Hindlimb muscle (tissue), 1 donor: ENCODE measurements at places on chromosomes 5 and 9.

- DNase-seq, result peak; percentile 62
Observed at GRCh38 chr5:17852740-17853139, 218.5 kb downstream of the TAF11L14 start.

GRCh38 chr5:157172403-157172802, 6.3 kb upstream of the GARIN3 start:
- no peak for DNase-seq

- DNase-seq, result no peak
Observed at GRCh38 chr5:76652809-76653414, 29.7 kb upstream of the F2RL2 start.

- DNase-seq, result peak; percentile 76
Observed at GRCh38 chr9:98916660-98917059, 27.0 kb upstream of the COL15A1 start.

DNA sequence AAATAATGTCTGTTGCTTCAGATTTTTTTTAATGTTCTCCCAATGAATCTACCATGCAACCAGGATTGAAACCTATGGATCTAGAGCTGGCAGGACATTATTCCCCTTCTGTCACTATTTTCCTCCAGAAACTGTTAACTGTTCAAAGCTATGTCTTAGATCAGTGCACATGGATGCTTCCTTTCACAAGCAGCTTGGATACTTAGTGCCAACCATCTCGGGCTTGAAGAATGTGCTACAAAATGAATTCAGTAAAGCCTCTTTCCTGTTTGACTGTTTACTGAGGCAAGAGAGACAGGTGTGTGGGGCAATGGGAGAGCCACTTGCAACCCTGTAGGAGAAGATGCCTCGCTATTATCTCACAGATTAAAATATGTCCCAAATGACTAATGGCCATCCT, 774.8 kb downstream of the KCTD16 start:
- DNase-seq, result no peak

DNA sequence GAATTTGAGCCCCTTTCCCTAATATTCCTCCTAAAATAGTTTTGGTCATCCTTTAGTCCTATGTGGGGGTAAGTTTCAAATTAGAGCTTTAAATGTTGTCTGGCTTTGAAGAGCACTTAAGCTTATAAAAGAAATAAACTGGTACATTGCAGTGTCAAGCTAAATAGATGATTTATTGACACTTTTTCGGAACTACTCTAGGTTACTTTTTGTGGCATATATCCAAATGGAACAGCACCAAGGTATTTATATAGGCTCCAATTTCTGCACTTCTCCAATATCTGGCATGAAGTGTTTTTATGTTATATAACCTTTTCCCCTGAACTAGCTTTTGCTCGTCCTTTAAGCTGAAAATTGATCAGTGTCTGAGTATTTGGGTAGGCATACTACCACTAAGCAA, 402.5 kb downstream of the NFIB start:
- no peak for DNase-seq

DNA sequence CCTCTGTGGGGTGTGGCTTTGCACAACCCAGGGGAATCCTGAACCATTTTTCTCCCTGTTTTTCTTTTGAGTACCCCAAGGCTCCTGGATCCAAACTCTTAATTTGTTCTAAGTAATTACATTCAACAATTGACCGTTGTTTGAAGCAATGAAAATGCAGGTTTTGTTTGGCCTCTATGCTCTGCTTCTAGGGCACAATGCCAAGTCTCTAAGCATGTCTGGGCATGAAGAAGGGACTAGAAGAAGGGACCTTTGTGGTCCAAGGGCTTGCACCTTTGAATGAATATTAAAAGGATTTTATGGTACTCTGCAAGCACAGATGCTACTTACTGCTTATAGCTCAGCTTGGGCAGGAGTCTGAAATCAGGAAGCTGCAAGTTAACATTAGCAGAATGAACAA, 6.6 kb upstream of the ENC1 start:
- no peak for DNase-seq

DNA sequence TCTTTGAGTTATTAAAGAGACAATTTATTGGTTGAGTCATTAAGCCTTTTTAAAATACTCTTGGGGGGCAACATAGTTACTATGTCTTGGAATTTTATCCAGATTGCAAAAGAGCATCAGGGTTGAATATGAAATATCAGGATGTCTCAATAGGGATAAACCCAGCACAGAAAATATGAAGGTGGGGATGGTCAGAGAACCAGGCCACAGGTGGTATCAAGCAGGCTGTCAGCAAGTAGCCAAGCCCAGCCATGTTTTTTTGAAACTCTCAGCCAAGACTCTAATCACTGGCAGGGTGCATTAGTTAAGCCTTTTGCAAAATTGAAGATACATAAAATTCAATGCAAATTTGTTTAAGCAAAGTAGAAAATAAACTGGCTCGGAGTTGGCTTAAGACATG, 468.9 kb downstream of the DTWD2 start:
- DNase-seq, result no peak

DNA sequence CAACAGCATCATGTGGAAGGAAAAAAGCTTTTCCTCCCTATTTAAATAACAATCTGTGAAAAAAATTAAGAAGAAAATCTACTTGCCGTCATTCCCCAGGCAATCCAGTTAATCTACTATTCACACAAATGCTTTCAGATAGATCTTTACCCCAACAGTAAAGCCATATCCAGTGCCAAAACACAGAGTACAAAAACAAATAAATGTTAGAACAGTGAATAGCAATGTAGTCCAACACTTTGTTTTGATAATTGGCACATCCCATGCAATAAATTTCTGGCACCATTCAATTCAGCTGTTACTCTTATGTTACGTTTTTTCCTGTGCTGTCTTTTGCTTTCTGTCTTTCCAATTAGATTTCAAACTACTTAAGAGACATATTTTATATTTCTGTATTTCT, 2245.5 kb upstream of the WWC1 start:
- peak; percentile 21 for DNase-seq

- DNase-seq, result no peak
Observed at GRCh38 chr5:74409166-74409706, 231.3 kb downstream of the ENC1 start.

- DNase-seq, result peak; percentile 82
Observed at GRCh38 chr5:14250084-14250695, 107.0 kb downstream of the TRIO start.

- DNase-seq, result no peak
Observed at GRCh38 chr9:79768194-79768593, 196.4 kb downstream of the TLE4 start.

DNA sequence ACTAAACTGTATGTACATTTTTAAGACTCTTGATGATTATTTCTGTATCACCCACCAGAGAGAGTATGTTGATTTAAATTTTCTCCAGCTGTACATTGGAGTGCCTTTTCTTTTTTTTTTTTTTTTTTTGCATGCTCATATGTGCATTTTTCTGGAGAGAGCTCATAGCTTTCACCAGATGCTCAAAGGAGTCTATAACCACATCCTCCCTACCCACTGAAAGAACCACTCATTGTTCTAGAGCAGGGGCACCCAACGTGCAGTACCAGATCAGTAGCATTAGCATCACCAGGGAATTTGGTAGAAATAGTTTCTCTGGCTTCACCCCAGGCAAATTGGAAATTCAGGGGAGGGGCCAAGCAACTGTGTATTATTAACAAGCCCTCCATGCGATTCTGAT, 53.9 kb upstream of the TMEM171 start:
- DNase-seq, result no peak

- DNase-seq, result no peak
Observed at GRCh38 chr9:73154722-73155121, 3.1 kb downstream of the ANXA1 start.

DNA sequence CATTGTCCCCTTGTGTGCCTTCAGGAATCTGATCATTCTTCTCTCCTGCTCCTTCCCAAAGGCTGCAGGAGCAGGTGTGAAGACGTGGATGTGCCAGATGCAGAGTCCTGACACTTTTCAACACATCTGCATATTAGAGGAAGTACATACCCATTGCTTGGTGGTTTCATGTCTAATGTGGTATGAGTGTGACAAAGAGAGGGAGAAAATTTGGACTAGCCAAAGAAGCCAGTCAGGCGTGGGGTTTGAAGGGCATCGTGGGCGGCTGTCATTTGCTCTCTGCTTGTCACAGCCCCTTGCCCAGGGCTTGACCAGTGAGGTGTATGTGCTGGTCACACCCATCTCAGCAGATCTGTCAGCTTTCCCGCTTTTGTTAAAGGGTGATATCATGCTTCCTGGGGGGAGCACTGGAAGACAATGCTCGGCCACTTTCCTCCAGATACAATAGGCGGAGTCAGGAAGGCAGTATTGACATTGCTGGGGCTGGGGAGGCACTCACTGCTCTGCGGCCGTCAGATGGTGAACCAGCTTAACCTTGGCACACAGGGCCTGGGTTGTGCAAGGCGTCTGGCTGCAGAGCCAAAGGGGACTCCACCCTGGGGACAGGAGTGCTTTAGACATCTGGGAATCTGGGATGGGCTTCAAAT, 8.6 kb downstream of the TEK start:
- DNase-seq, result no peak

GRCh38 chr5:159508344-159508743, 178.1 kb upstream of the IL12B start:
- DNase-seq, result no peak

GRCh38 chr5:127645300-127645726, 3.6 kb upstream of the CTXN3 start:
- no peak for DNase-seq

DNA sequence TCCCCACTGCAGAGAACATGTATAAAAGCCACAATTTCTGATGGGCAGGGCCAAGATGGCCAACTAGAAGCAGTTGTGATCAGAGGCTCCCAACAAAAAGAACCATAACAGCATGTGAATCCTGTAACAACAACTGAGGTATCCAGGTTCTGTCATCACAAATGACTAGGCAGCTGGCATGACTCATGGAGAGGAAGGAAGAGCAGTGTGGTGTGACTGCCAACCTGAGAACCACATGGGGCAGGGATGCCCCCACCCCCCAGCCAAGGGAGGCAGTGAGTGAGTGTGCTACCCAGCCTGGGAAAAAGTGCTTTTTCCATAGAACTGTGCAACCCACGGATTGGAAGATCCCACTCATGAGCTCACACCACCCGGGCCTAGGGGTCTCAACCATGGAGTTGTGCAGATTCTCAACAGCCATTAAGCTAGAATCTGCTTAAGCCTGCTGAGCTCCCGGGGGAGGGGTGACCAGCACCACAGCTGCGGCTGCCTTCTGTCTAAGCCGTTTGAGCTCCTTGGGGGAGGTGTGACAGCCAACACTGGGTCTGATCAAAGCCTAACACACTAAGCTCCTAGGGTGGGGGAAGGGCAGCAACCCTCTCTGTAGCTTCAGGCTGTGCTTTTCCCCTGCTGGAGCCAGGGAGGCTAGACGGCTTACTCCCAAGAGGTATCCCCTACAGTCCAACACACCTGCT, 80.1 kb upstream of the DMAC1 start:
- DNase-seq, result no peak

- no peak for DNase-seq
Observed at GRCh38 chr9:124964604-124965003, 23.7 kb upstream of the GOLGA1 start.

DNA sequence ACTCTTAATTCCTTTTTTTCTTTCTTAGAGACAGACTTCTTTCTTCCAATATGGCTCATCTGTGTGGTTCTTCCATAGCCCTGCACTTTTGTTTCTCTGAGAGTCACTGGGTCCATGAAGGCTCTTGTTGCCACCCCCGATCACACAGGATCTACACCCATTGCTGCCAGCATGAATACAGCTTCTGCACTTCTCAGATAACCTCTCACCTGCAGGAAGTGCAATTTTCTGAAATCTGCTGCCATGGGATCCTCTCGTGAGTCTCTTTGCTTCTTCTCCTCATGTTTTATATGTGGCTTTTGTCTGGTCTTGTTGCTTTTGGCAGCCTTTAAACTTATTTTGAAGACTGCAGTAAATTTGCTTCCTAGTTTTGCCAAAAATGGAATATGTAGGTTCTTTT, 171.2 kb downstream of the TMEM167A start:
- DNase-seq, result no peak

DNA sequence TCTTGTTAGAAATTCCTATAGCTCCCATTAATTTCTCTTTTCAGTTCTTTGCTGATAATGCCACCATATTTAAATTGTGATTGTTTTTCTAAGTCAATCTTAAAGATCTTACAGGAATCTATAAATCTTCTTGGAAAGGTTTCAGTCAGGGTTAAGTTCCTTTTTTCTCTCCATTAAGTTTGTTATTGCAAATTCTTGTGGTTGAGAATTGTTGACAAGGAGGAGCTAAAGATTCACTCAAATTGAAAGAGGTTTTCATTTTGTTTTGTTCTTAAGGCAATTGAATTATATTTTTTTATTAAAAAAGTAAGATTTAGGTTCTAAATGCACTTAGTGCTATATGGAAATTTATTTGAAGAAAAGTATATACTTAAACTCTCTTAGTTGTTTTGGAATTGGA, 213.4 kb downstream of the PRR16 start:
- no peak for DNase-seq

DNA sequence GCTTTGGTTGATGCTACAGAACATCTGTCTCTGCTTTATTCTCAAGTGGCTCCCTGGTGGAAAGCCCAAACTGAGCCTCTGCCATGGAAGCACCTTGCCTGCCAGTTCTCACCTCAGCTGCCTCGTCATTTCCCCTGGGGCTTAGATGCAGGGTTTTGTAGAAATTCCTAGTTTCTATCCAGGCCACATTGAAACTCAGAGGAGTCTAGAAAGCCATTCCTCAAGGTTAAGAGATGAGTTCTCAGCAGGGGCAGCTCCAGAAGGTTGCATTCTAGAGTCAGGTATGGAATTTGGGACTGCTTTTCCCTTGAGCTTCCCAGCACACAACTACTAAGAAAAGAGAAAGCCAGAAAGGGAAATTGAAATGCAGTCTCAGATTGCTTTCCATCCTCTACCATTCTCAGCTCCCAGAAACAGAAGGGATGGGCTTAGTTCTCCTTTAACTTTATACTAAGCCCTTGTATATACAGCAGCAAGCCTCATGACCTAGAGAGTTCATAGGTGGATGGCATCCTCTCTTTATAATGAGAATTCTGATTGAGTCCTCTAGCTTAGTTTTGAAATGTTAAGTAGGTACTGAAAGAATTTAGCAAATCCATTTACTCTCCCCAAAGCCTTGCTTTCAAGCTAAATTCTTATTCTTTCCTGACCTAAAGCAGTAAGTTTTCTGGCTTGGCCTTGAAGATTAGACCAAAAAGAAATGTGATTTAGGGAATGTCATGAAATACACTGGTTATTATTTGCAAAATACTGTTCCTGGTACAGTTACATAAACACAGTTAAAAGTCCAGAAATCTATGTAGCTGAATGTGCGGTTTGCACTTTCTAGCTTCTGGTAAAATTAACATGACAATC, 66.0 kb upstream of the MEF2C start:
- DNase-seq, result no peak

GRCh38 chr5:134503088-134503936, 22.2 kb upstream of the JADE2 start:
- DNase-seq, result no peak

GRCh38 chr9:98992885-98993569, 49.3 kb downstream of the COL15A1 start:
- no peak for DNase-seq
